ENCODE measurements at places on chromosomes 4 and X. TPM values are rescaled to one million over a fixed set of nuclear protein-coding genes. Genes with fewer than 3 reads are reported as not detected.

GRCh38 chrX:39669668-39670067 lies 428.1 kb downstream of the BCOR start:
- DNase-seq, result no peak

GRCh38 chrX:45749375-45749774 lies 548.7 kb upstream of the DIPK2B start:
- no peak for DNase-seq

DNA sequence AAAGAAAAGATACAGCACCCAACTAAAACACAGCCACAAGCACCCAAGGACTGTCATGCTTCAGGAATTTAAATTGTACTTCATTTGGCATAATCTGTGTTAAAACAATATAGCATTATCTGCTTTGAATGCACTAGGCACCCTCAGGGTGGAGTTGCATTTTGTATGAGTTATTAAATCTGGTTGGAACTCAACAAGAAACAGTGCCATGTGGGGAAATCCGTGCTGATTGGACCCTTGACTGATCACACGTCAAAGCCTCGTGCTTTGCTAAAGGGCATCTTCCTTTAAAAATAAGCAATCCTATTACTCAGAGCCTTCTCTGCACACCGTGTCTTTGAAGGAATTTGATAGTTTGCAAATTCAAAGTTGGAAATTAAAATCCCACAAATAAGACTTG lies 35.4 kb downstream of the IGFBP7 start:
- DNase-seq, result peak; percentile 74

DNA sequence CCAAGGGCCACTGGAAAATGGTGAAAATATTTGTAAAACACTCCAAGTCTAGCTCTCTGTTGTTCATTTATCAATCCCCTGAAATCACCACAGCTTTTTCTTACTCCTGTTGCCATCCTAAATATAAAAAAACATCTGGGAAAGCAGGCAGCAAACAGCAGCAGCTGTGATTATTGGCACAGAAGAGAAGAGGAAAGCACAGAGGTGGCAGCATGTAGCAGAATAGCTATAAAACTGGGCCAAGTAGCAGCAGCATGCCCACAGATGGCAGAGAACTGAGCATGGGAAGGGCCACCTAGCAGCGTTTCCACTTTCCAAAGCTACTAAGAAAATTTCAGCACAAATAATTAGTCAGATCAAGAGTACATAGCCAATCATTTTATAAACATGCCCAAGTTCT lies 307.2 kb downstream of the SLC7A11 start:
- no peak for DNase-seq

DNA sequence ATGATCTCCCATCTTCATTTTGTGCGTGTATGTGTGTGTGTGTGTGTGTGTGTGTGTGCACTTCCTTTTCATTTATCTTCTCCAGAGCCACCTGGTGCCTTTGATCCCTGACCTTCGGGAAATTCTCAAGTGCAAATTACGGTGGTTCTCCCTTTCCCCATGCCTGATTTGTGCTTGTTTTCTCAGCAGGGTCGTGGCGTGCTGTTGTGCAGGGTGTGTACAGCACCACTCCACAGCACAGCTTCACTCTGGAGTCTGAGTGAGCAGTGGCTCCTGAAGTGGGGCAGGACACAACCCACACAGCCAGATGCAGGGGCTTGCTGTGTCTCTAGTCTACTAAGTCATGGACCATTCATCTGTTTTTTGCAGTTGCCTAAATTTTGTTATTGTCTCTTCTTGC lies 114.2 kb upstream of the TBC1D9 start:
- DNase-seq, result no peak

GRCh38 chr4:123121241-123121907 lies 199.0 kb upstream of the NUDT6 start:
- DNase-seq, result no peak

DNA sequence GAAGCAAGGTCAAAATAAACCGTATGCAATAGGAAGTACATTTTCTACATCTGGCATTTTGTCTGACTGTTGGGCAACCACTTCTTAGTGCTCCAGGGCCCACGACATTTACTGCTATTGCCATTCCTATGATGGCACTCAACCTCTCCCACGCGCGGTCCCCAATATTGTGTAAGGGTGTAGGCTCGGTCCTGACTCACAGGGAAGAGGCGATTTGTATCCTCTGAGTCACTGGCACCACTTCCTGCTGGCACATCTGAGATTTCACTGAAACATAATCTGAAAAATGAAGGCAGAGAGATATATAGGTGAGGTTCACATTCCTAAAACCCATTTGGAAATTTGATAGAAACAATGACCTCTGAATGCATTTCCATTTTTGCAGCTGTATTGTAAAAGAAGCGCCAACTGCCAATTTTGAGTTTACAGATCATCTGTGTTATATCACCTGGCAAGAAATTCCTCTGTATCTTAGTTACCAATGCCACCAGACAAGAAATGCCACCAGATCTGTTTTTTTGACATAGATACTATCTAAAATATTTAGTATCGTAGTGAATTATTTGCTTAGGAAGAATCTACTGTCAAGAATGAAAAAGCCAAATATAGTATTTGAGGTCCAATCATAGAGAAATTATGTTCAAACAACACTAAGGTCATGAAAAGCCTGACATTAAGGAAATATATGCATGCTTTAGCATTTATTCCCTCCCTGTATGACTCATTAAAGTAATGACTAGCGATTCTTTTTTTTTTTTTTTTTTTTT lies 9.8 kb downstream of the EREG start:
- no peak for DNase-seq

- no peak for DNase-seq
Observed at GRCh38 chr4:110085131-110085530, 113.3 kb downstream of the ELOVL6 start.

DNA sequence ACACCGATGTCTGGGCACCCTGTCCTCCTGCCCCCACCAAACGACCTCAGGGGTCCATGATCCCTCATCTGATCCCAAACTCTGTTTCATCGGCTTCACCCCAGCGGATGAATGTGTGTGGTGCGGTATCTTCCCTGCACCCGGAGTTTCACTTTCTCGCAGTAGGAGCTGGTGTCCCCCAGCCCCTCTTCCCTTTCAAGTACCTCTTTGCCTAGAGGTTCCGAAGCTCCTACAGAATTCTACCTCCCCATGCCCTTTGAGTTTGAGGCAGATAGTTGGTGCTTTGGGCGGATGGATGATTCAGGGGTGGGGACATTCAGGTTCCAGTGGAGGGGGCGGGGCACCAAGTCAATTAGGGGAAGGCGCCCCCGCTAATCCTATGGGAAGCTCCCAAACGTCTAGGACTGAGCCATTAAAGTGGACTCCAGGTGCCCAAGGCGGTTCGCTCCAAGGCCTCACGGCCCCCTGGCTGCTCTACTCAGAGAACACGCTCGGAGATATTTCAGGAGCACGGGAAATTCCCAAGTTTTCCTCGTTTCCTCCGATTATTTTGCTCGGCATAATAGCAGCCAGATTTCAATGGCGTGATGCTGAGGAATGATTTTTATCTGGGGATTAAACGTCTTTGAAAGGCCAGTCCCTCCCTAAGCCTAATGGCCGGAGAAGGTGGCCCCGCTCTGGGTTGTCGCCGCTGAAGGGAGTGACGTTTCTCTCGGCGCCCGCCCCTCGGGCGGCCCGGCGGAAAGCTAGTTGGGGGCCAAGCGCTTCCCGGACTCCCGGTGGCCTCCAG lies 1.3 kb downstream of the MSX1 start:
- no peak for DNase-seq

The REELD1 gene
- polyA plus RNA-seq, result not detected

The AADAT gene
- 13.8 TPM for polyA plus RNA-seq

The ARHGAP36 gene
- polyA plus RNA-seq, result not detected

The ARHGAP10 gene
- polyA plus RNA-seq, result 31.1 TPM

The DOK7 gene
- not detected for polyA plus RNA-seq

Measured in AG04450 (cell line).